C1 segment of cervical spinal cord (tissue), 14 donors: ENCODE measurements at places on chromosomes 3 and 15.
A peak's percentile ranks its signal among the peaks of the same experiment; 100 is the strongest.

GRCh38 chr3:65313666-65314065, 625.9 kb upstream of the ADAMTS9 start:
- DNase-seq: no peak

GRCh38 chr3:143063018-143063417, 56.6 kb upstream of the CHST2 start:
- DNase-seq: no peak

- DNase-seq: no peak
These were observed 1.6 kb downstream of the PTX3 start for GRCh38 chr3:157438194-157438730.

DNA sequence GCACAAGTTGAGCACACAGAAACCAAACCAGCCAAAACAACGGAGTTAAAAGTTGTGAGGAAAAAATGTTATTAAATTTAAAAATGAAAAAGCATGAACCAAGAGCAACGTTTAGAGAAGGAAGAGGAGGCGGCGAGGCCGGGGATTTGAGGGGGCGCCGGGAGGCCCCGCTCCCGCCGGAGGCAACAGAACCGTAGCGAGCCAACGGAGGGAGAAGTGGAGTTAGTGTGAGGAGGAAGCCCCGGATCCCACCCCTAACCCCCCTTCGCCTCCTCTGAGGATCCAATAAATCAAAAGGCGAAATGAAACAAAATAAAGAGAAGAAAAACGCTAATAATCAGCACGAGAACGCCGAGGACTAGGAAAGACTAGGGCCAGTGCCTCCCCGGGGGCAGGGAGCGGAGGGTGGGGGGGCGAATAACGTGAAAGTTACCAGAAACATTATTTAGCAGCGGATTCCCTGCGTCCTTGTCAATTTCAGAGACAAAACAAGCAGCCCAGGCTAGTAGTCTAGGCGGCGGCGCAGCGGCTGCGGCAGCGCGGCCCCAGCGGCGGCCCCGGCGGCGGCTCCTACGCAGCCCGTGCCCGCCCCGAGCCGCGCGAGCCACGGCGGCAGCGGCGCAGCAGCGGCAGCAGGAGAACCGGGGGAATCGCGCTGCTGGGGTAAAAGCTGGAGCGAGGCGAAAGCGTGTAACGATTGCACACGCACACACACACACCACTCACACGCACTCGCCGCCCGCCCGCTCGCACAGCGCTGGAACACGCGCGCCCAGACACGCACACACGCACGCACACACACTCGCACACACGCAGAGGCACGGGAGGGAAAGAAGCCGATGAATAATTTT, 1.7 kb downstream of the MEIS2 start:
- no peak for DNase-seq

DNA sequence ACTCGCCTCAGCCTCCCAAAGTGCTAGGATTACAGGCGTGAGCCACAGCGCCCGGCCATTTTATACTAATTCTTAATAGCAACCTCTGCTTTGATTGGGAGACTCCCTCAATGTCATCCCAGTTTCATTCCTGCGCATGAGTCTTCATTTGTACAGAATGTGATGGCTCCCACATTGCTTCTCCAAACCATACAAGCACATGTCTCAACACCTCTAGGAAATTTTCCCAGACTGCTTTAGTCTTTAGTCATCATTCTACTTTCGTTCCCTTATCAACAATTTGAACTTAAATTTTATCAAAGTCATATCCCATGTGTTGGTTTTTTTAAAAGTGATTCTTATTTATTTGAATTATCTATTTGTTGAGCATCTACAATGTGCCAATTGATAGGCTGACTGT, 58.1 kb downstream of the SNX4 start:
- DNase-seq: no peak

- no peak for DNase-seq
These were observed 294.8 kb downstream of the PLCL2 start for GRCh38 chr3:17179381-17180205.

- DNase-seq: no peak
These were observed 110.9 kb upstream of the THRB start for GRCh38 chr3:24605511-24606028.

- no peak for DNase-seq
These were observed 32.8 kb downstream of the TFRC start for GRCh38 chr3:196048922-196049598.

DNA sequence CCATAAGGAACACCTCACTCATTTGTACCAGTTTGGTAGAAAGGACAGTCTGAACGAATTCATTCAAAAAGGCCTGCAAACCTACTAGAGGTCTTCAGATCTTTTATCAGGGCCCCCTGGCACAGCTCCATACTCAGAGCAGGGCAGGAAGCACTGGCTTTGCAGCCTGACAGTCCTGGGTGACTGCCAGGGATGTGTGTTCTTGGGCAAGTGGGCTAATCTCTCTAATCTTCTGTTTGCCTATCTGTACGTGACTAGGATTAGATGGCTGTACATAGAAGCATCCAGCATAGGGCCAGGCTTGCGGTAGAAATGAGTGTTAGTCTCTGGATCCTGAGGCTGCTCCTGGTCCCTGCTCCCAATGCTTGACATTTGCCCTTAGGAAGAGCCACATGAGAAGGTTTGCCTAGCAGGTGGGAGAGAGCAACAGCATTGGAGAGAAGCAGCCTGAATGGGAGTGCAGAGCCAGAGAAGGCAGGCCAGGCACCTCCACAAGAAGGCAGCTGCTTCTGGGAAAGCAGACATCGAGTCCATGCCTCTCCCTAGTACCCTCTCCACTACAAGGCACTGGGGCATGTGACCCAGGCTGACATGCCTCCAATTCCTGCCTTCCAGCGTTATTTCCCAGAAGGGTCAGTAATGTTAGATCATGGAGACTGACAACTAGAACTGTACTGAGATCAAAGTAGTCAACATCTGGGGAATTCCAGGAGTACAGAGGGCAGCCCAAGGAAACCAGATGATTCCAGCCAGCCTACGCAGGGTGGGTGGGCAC, 1.0 kb upstream of the CXCR6 start:
- no peak for DNase-seq

DNA sequence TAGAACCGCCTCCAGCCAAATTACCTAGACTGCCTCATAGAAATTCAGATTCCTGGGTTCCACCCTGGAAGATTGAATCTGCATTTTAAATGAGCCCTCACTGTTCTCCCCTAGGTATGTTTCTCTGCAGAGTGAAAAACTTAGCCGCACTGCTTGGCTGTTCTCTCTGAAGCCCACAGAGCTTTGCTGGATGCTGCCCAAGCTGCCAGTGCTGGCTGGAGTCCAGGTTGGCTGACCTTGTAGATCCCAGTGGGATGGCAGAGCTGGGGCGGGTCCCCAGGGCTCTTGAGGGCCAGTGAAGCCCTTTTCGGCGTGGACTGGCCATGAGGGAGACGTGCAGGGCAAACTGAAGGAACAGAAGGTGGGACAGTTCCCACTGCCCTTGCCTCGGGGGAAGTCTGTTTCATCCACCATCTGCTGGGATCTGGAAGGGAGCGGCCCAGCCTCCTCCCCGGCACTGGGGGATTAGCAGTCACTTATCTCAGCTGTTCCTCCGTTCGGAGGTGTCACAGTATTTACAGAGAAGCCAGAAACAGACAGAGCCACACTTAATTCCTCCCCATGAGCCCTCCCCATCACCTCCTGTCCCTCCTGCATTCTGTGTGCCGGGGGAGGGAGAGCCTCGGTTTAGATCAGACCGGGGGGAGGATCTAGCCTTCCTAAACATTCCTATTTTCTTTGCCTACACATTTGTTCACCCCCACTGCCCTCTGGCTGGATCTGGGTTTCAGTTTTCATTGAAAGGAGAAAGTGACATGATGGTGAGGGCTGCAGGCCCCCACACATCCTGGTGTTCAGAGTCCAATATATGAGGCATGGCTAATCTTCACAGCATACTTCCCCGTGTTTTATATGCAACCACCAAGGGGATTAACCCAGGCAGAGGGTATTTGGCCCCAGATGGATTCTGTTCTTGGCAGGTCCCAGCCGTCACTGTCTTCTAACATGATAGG, 4.1 kb upstream of the ACTC1 start:
- DNase-seq: no peak

DNA sequence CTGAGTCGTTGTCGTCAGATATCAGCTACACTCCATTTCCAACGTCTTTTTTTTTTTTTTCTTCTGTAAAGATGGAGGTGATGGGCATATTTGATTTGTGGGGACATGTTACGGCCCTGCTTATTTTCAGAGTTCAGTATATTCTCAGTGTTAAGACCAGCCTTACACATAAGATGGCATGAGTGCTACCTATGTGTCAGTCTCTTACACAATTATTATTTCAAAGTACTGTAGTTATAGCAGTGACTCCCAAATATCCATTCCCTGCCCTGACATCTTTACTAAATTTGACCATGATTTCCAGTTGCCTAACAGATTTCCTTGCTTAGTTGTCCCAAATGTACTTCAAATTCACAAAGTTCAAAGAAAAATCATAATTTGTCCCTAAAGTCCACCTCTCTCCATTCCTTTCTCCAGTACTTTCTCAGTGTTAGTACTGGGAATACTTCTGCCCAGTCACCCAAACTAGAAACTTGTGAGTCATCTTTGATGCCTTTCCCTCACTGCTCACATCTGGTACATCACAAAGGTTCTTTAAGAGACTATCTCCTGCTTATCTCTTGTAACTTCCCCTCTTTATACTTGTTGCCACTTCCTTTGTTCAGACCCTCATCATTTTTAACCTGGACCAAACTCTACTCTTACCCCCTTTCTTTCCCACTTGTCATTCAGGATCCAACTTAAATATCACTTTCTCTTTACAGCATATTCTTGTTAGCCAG, 67.0 kb downstream of the ZNF609 start:
- DNase-seq: no peak

GRCh38 chr3:10438902-10439610, 66.3 kb downstream of the ATP2B2 start:
- no peak for DNase-seq

- DNase-seq: no peak
These were observed 160.9 kb upstream of the MME start for GRCh38 chr3:154919226-154919625.

DNA sequence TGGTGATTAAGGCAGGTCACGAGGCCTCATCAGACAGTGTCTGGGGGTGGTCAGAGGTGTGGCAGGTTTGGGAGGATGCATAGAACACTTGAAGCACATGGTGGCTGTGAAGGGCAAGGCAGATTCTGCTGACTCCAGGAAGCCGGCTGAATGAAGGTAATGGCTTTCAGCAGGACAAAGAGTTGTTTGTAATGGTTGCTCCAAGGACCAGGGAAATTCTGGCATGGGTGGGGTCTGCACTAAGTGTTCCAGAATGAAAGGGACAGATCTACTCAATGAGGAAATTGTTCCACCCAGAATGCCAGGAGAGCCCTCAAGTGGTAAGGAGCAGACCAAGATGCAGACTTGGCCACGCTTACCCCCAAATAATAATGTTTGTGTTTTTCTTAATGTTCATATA, 70.7 kb upstream of the ACAD9 start:
- no peak for DNase-seq

GRCh38 chr15:85415783-85416182, 35.4 kb downstream of the AKAP13 start:
- no peak for DNase-seq

DNA sequence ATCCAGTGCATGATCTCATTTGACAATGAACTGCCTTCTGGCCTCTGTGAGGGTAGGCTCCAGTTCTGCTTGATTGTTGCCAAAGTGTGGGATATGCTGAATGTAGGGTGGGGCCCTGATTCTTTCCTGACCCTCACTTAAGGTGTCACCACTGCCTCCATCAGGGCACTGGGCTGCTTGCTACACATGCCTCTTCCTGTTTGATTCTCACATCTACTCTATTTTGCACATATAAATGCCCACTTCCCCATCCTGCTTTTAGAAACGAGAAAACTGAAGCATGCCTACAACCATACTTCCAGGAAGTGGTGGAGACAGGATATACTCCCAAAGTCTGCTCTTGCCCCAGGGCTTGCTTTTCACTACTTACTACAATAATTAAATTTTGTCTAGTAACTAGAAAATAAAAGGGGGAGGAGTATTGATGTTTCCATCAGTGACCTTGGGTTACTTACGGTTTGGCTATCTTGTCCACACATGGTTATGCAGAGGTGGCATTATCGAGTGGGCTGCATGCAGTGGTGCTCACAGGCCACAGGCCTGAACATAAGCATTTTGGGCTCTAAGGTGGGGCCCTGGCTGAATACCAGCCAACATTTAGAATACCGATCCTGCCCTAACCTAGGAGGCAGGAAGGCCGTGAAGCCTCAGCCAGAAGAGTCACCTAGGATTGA, 6.7 kb downstream of the ZDHHC3 start:
- DNase-seq: no peak

GRCh38 chr15:68332266-68332665, 54.7 kb downstream of the FEM1B start:
- no peak for DNase-seq

GRCh38 chr15:70587896-70588567, 175.3 kb downstream of the UACA start:
- no peak for DNase-seq

DNA sequence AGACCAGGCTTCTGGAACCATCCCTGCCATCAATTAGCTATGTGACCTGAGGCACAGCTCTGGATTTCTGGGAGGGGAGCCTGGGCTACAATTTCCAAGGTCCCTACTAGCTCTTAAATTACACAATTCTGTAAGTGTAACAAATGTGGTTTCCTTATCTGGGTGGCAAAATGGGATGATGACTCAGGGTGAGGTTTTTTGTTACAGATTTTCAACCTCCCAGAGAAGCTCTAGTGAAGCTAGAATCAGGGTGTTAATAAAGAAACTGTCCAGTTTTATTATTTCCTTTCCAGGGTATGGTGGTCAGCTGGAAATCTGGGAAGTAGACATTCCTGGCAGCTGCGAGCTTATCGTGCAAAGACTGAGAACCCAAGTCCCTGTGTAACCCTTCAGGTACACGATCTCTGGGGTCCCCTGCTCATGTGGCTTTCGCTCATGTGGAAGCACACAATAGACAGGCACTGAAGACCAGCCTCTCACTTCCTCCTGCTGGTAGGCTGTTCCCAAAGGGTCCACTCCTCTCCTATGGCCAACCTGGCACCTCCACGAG, 7.3 kb downstream of the RAB27A start:
- DNase-seq: no peak

DNA sequence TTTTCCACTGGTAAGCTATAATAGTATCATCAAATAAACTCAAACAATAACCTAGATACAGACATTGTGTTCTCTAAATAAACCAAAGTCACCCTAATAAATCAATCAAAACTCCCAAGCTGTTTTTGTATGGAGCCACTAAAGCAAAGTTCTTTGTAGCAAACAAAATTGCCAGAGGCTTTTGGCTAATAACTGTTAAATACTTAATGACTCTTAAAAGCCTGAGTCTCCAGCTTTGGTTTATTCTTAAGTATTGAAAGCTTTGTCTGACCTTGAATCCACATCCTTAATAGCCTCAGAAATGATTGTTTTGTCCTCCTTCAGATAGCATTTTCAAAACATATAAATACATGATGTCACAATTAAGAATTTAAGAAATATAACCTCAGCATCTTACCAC, 725.3 kb downstream of the SI start:
- DNase-seq: no peak

GRCh38 chr3:49803465-49804140, 542 bp downstream of the INKA1 start:
- peak; percentile 35 for DNase-seq

DNA sequence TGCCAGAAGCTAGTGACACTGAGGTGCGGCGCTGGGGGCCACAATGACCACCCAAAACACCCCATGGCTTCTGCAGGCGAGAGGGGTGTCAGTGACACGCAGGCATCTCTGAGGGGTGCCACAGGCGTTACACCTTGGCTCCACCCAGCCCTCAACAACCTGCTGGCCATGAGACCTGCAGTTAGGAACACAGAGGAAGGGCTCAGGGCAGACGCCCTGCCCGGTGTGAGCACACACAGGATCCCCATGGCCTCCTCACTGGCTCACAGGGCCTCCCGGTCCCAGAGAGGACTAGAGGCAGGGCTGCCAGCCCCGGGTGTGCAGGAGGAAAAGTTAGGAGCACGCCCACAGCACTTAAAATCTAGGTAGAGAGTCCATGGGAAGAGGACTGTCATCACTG, 35.1 kb downstream of the CYFIP1 start:
- DNase-seq: no peak
